DMS79 (cell line): ENCODE measurements at places on chromosomes 2 and 18.

GRCh38 chr18:60266558-60266957, 106.0 kb downstream of the MC4R start:
- no peak for DNase-seq

DNA sequence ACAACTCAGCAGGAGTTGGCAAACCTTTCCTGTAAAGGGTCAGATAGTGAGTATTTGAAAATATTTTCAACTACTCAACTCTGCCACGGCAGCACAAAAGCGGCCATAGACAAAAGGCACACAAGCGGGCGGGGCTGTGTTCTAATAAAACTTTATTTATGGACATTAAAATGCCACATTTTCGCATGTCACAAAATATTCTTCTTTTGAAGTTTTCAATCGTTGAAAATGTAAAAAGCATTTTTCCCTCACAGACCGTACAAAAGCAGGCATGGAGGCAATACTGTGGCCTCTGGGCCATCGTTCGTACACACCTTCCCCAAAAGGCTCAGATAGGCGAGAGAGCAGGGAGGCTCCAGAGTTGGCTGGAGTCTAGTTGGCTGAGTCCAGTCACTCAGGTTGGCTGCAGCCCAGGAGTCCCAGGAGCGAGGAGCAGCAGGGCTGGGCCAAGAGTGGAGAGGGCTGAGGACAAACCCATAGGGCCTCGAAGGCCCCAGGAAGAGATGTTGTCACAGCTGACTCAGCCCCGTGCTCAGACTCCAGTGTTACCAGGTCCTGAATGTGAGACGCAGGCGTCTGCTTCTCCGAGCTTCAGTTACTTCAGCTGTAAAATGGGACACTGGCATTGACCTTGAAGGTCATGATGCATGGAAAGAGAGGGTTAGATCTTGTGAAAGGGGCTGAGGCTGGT, 42.5 kb downstream of the SDC1 start:
- no peak for DNase-seq

DNA sequence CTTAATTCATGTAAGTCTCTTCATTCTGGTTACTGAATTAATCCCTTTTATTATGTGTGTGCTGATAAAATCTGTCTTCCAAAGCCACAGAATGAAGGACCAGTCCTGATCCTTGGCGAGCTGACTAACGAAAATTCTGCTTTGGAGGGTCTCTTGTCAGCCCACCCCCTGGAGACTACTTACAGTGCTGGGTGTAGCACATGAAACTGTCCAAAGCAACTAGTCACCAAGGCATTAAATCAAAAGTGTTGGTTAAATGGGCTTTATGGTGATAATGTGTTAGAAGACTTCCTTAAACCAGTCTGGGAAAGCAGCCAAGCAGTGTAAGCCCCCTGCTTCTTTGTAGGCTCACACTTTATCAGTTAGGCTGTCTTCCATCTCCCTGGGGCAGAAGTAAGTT, 420.2 kb downstream of the SUCLG1 start:
- no peak for DNase-seq

- no peak for DNase-seq
Measured at GRCh38 chr18:11224153-11224552, 74.8 kb upstream of the PIEZO2 start.

- no peak for DNase-seq
Measured at GRCh38 chr2:26325851-26326250, 20.1 kb upstream of the SELENOI start.

GRCh38 chr2:24521975-24522639, 31.1 kb downstream of the NCOA1 start:
- DNase-seq = no peak

- peak; percentile 33 for DNase-seq
Measured at GRCh38 chr2:7427293-7428060, 510.3 kb downstream of the RNF144A start.

GRCh38 chr2:9222239-9222892, 15.8 kb downstream of the ASAP2 start:
- DNase-seq = no peak

GRCh38 chr2:9099341-9099751, 95.9 kb upstream of the MBOAT2 start:
- DNase-seq = no peak

DNA sequence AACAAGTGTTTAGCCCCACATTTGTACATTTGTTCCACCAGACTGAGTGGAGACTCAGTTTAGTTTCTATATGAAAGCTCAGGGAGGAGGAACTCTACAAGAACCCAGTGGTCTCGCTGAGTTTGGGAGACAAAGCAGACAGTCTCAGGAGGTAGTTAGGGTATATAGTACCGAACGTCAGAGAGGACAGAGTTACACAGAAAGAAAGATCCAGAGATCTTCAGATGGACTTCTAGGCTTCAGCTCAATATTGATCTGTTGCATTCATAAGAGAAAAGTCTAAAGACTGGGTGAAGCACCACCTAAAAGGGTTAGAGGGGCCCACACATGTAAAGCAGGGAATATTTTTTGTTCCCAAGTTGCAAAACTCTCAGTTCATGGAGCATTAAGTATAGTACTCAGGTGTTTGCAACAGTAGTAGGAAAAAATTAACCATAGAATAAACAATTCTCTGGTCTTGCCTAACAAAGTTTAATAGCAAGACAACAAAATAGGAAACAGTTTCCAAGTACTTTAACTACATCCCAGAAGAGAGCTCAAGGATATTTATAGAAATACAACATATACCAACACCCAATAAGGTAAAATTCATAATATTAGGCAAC, 4.2 kb downstream of the TFPI start:
- no peak for DNase-seq

GRCh38 chr2:85145116-85145820, 12.1 kb downstream of the TCF7L1 start:
- DNase-seq = no peak

- no peak for DNase-seq
Measured at GRCh38 chr18:50644807-50645206, 84.9 kb downstream of the MAPK4 start.

DNA sequence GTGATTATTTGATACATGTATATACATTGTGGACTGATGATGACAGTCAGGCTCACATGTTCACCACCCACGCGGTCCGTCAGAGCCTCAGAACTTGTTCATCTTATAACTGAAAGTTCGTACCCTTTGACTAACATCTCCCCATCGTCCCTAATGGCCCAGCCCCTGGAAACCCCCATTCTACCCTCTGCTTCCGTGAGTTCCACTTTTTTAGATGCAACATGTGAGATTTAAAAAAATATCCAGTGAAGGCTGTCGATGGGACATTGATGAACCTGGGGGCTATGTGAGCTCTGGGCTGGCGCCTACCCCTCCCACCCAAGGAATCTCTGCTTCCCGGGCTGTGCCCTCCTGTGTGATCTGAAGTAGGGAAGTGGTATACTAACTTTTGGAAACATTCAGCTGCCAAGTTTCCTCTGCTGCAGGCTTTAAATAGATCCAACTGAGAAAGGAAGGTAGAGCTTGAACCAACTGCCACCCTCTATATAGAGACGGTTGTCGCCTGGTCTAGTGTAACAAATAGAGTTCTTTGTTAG, 163.8 kb downstream of the FAM210A start:
- no peak for DNase-seq

GRCh38 chr2:112646102-112646719, 472 bp downstream of the SLC20A1 start:
- no peak for DNase-seq

GRCh38 chr2:40859617-40860016, 407.7 kb upstream of the SLC8A1 start:
- no peak for DNase-seq

GRCh38 chr2:211068108-211068780, 511.8 kb downstream of the CPS1 start:
- no peak for DNase-seq

DNA sequence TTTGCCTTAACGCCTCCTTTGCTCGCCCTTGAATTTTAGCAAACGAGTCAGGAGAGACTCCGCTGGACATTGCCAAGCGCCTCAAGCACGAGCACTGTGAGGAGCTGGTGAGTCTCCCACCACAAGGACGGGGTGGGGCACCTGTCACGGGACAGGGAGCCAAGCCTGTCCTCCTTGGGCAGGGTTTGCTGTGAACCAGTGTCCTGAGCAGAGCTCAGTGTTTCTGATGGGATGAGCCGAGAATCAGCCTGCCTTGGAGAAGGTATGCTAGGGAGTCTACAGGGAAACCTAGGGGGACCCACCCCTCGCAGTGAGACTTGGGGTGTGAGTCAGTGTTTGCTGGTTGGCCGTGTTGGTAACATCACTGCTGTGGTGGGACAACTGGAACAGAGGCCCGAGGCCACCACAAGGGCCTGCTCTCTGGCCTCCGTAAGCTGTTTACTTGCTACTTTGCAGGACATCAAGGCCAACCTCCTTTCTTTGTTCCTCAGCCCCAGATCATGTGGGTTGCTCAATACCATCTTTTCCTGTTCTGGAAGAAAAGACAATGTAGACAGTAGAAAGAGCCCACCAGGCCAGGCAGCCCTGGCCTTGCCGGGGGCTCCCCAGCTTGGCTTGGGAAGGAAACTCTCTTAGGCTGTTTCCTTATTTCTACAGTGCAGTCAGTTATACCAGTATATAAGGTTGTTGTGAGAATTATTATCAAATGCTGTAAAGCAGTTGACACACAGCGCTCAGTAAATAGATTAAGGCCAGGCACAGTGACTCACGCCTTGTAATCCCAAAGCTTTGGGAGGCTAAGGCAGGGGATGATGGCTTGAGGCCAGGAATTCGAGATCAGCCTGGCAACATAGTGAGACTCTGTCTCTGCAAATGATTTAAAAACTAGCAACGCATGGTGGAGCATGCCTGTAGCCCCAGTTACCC, 42.4 kb downstream of the ITGB1BP1 start:
- no peak for DNase-seq

DNA sequence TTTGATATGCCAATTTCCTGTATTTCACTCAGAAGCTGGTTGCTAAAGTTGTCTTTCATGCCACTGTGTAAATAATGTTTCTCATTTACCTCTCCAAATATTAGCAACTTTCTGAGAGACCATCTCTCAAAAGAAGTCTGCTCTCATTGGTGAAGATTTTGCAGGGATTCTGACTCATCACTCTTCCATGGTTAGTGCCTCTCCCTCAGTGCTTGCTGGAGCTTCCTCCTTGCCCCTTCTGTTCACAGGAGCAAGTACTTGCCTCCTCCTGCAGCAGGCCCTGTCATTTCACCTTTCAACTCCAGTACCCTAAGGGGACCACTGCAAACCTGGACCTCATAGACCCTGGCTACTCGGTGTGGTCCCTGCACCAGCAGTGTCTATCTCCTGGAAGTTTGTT, 168.8 kb downstream of the ZNF385B start:
- peak; percentile 7 for DNase-seq

DNA sequence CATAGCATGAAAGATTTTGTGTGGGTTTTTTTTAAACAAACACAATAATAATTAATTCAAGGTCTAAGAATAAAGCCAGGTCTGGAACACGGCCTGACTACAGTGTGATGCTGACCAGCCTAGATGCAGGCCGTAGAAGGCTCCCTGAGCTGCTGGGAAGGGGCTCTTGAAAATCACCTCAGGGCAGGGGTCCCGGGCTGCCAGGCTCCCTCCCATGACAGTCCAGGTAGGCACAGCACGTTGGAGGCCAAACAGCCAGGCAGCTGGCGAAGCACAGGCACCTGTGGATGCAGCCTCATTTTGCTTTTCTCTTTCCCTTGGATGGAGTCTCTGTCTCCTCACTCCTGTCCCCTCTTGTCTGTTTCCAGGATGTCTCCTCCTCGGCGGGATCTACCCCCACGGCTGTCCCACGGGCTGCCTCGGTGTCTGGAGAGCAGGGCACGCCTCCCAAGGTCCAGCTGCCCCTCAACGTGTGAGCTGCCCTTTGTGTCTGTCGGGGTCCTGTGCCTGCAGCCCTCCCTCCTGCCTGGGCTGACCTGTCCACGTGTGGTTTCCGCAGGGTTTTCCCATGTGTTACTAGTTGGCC, 194.5 kb downstream of the SEPTIN10 start:
- no peak for DNase-seq

- DNase-seq = no peak
Measured at GRCh38 chr2:209985874-209986273, 16.6 kb upstream of the RPE start.
